Upper lobe of right lung (tissue), 1 donor: ENCODE measurements at places on chromosomes 3 and 15. TPM values are rescaled to one million over a fixed set of nuclear protein-coding genes. Genes with fewer than 3 reads are reported as not detected.

The ISG20 gene
- 34.9 TPM for total RNA-seq

The TGM4 gene
- not detected for total RNA-seq

The ALDH1A2 gene
- 27.3 TPM for total RNA-seq

DNA sequence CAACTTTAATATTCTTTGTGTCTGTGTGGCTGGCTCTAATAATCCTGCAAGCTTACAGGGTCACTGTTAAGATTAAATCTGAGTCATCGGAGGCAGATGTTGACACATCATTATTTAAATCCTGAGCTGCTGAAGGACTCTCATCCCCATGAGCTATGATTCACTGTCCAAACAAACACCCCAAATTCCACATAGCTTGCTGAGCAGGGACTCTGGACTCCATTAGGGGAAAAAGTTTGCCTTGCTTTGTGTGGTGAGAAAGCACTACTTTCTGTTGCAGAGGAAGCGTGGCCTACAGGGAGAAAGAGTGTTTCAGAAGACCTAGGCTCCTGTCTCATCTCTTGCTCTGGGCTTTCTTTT lies 213.7 kb downstream of the PDCD6IP start:
- H3K4me3 ChIP-seq, result no peak overlapping the region
- no peak for DNase-seq
- H3K36me3 ChIP-seq, result no peaks in the 10 kb centered on the region

The ERICH6 gene
- not detected for total RNA-seq

DNA sequence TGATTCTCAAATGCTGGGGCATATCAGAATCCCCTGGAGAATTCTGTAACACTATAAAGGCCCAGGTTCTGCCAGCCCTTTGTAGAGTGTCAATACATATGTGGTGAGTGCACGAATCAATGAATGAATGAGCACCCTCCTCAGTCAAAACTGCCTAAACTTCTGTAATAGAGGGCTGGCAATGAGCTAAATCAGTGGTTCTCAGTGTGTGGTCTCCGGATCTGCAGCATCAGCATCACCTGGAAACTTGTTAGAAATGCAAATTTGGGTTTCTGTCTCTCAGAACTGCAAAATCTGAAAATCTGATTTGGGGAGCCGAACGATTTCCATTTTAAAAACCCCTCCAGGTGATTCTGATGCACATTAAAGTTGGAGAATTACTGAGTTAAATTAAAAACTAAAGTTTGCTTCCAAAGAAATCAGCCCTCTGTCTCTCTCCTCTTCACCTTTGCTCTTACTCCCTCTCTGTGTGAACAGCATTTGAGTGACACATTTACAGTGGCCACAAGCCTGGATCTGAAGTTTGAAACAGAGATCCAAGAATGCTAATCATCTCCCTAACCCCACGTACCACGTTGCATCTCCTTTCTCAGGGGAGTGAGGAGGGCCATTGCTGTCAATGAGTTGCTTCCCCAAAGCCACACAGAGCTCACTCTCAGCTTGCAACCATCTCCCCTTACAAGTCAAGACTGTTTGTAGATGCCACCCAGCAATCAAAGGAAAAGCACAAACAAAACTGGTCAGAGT lies 109.5 kb downstream of the STAC start:
- peaks cover 5% of the 10 kb centered on the region for H3K4me1 ChIP-seq
- no peak overlapping the region for H3K27ac ChIP-seq
- no peaks in the 10 kb centered on the region for H3K27me3 ChIP-seq
- no peak overlapping the region for H3K4me3 ChIP-seq
- no peaks in the 10 kb centered on the region for H3K36me3 ChIP-seq
- DNase-seq, result no peak

The CELF6 gene
- total RNA-seq, result 5.4 TPM

GRCh38 chr15:31392761-31393401 lies 66.2 kb downstream of the KLF13 start:
- no peaks in the 10 kb centered on the region for H3K27me3 ChIP-seq
- peak overlapping the region; percentile 95 for H3K27ac ChIP-seq
- no peaks in the 10 kb centered on the region for H3K36me3 ChIP-seq
- peaks cover 17% of the 10 kb centered on the region for H3K4me1 ChIP-seq
- H3K4me3 ChIP-seq, result peak overlapping the region; percentile 82

The NDN gene
- total RNA-seq, result 30.7 TPM

DNA sequence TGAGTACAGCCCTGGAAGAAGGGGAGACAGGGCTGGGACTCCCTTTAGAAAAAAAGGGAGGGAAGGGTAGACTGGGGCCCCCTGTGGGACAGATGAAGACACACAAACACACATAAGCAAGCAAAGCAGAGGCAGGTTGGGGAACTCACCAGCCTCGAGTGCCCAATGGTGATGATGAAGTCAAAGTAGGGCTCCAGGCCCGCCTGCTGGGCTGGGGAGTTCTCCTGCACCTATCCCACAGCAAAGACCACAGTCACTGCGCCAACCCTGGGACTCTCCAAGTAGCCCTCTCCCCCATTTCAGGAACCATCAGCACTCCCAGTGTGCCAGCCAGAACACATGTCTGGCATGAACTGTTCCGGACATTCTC lies 4.1 kb downstream of the GORASP1 start:
- peaks cover 26% of the 10 kb centered on the region for H3K36me3 ChIP-seq
- peaks cover 23% of the 10 kb centered on the region for H3K4me1 ChIP-seq
- no peak for DNase-seq
- H3K27me3 ChIP-seq, result no peaks in the 10 kb centered on the region

The HEMK1 gene
- total RNA-seq, result 28.3 TPM

The CTXN2 gene
- total RNA-seq, result not detected

GRCh38 chr15:73319460-73320245 lies 49.1 kb downstream of the HCN4 start:
- DNase-seq, result no peak
- peaks cover 29% of the 10 kb centered on the region for H3K27me3 ChIP-seq
- H3K4me1 ChIP-seq, result no peaks in the 10 kb centered on the region
- no peak overlapping the region for H3K27ac ChIP-seq

- no peak overlapping the region for H3K27ac ChIP-seq
- no peaks in the 10 kb centered on the region for H3K27me3 ChIP-seq
- peaks cover 34% of the 10 kb centered on the region for H3K36me3 ChIP-seq
- DNase-seq, result no peak
- no peak overlapping the region for H3K4me3 ChIP-seq
Measured at GRCh38 chr3:122755491-122755890, 38.1 kb downstream of the HSPBAP1 start.

DNA sequence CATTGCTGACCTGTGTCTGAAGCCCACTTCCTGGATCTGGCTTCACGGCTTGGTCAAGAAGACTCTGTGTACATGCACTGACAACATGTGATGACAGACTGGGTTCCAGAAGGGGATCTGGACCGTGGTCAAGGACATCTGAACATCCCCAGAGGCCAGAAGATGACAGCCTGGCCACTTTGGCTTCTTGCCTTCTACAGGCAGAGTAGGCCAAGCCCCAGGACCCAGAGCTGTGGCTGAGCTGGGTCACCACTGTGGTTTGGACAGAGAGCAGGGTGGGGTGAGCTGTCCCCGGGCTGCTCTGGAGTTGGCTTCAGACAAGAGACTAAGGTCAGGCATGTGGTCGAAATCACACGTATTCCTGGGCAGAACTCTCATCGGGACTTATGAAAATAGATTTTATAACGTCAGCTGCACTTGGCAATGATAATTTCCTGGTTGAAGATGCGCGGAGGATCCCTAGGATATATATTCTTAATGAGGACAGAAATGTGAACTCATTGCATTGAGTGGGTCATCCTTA lies 114.1 kb upstream of the FRMD4B start:
- peak; percentile 72 for DNase-seq
- H3K4me1 ChIP-seq, result peaks cover 16% of the 10 kb centered on the region
- H3K27me3 ChIP-seq, result no peaks in the 10 kb centered on the region
- no peak overlapping the region for H3K4me3 ChIP-seq
- no peaks in the 10 kb centered on the region for H3K36me3 ChIP-seq
- H3K27ac ChIP-seq, result peak overlapping the region; percentile 71

GRCh38 chr3:173993299-173993698 lies 595.8 kb downstream of the NLGN1 start:
- no peaks in the 10 kb centered on the region for H3K36me3 ChIP-seq
- H3K4me1 ChIP-seq, result no peaks in the 10 kb centered on the region
- DNase-seq, result no peak
- H3K27me3 ChIP-seq, result no peaks in the 10 kb centered on the region
- no peak overlapping the region for H3K4me3 ChIP-seq
- H3K27ac ChIP-seq, result no peak overlapping the region

- no peaks in the 10 kb centered on the region for H3K27me3 ChIP-seq
- no peak overlapping the region for H3K27ac ChIP-seq
- H3K36me3 ChIP-seq, result no peaks in the 10 kb centered on the region
Measured at GRCh38 chr3:70308760-70309159, 3.7 kb downstream of the MDFIC2 start.

The SCAANT1 gene
- total RNA-seq, result not detected

- peak overlapping the region; percentile 38 for H3K4me3 ChIP-seq
- peak overlapping the region; percentile 70 for H3K27ac ChIP-seq
- no peaks in the 10 kb centered on the region for H3K36me3 ChIP-seq
- no peaks in the 10 kb centered on the region for H3K27me3 ChIP-seq
- no peak for DNase-seq
Measured at GRCh38 chr15:101188637-101189408, 63.0 kb downstream of the CHSY1 start.

DNA sequence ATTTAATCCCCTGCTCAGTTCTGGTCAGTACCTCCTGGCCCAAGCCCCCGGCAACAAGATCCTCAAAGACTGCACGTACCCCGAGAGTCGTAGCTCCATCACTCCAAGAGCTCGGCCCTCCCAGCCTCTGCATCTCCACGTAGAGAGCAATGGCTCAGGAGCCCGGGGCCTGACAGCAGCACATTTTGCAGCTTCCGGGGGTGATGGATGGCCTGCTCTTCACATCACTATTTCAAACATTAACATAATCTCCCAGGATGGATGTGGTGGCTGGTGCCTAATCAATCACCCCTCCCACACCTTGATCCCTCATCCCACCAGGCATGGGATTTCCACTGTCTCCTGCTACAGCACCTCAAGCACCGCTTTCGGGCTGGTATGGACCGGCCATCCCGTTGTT lies 28.1 kb downstream of the CACNA2D2 start:
- no peaks in the 10 kb centered on the region for H3K27me3 ChIP-seq
- no peak overlapping the region for H3K27ac ChIP-seq
- no peaks in the 10 kb centered on the region for H3K36me3 ChIP-seq
- H3K4me1 ChIP-seq, result no peaks in the 10 kb centered on the region
- H3K4me3 ChIP-seq, result no peak overlapping the region

- H3K27me3 ChIP-seq, result no peaks in the 10 kb centered on the region
- no peaks in the 10 kb centered on the region for H3K36me3 ChIP-seq
- no peaks in the 10 kb centered on the region for H3K4me1 ChIP-seq
- H3K4me3 ChIP-seq, result no peak overlapping the region
- DNase-seq, result no peak
Measured at GRCh38 chr3:150106740-150107428, 136.2 kb upstream of the PFN2 start.

DNA sequence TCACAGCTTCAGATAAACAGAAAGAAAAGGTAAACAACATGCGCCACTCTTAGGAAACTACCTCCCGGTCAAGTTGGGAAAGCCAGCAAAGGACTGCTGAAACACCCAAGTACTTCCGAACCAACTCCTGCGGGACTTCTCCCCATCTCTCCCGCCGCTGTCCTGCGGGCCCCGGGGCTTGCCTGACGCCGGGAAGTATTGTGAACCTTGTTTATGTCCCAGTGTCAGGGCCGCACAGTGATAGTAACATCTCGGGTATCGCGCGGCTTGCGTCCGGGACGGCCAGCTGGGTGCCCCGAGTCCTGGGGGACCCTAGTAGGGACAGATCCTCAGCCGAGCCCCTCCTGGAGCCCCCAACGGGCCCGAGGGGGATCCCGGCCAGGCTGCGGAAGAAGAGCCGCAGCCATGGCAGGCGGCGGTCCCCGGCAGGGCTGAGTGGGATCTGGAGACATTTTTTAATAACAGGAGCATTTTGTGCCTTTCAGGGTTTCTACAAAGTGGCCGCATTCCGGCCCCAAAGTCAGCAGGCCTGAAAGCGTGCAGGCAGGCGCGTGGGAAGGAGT lies 756 bp downstream of the CLPX start:
- peak overlapping the region; percentile 93 for H3K4me3 ChIP-seq
- peaks cover 14% of the 10 kb centered on the region for H3K36me3 ChIP-seq
- DNase-seq, result peak; percentile 81
- peak overlapping the region; percentile 91 for H3K27ac ChIP-seq
- peaks cover 21% of the 10 kb centered on the region for H3K4me1 ChIP-seq

DNA sequence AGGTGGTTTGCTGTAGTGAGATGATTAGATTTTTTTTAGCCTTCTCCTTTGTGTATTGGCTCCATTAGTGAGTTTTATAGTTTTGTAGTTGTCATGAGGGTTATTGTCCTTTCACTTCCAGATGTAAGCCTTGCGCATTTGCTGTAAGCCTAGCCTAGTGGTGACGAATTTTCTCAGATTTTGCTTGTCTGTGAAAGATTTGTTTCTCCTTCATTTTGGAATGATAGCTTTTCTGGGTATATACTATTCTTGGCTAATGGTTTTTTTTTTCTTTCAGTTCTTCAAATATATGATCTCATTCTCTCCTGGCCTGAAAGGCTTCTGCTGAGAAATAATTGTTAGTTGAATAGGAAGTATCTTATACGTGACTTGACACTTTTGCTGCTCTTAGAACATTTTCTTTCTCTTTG lies 166.5 kb upstream of the THRB start:
- no peak for DNase-seq
- no peak overlapping the region for H3K27ac ChIP-seq
- H3K27me3 ChIP-seq, result no peaks in the 10 kb centered on the region
- H3K4me3 ChIP-seq, result no peak overlapping the region

The DPPA2 gene
- not detected for total RNA-seq

The ARPC4 gene
- 148 TPM for total RNA-seq

The GOLGA6D gene
- total RNA-seq, result not detected

The TRIM71 gene
- 2.2 TPM for total RNA-seq

DNA sequence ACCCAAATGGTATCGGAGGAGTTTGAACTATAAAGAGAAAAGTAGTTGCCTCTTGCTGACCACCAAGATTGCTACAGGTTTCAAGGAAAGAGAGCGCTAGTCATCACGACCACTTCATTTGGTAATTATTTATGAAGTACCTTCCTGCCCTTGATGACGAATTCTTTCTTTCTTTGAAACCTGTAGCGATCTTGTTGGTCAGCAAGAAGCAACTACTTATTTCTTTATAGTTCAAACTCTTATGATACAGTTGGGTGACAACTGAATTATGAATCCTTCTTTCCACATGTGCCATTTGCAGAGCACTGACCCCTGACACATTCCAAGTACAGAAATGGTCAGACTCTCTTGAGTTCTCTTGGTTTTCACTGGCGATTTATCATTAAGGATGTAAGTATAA lies 46.8 kb downstream of the THRB start:
- no peaks in the 10 kb centered on the region for H3K4me1 ChIP-seq
- H3K27ac ChIP-seq, result no peak overlapping the region
- no peaks in the 10 kb centered on the region for H3K36me3 ChIP-seq
- no peak overlapping the region for H3K4me3 ChIP-seq
- no peak for DNase-seq
- H3K27me3 ChIP-seq, result no peaks in the 10 kb centered on the region

The FSTL1 gene
- 221 TPM for total RNA-seq

DNA sequence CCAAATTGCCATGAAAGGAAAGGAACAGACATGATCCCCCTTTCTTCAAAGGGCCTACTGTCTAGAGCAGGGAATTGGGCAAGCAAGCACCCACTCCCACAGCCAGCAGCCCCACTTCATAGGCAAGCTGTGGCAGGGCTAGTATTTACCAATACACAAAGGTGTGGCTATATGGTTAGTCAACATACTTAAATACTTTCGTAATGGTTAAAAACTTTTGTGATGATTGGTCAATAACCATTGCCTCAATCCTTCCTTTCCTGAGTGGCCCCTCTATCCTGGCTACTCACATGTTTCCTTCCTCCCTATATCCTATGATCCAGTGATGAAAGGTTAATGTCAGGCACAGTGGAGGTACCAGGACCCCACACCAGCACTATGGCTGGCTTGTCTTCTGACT lies 30.1 kb upstream of the ARL8B start:
- H3K27me3 ChIP-seq, result no peaks in the 10 kb centered on the region
- no peak for DNase-seq
- no peaks in the 10 kb centered on the region for H3K4me1 ChIP-seq
- H3K4me3 ChIP-seq, result no peak overlapping the region
- no peaks in the 10 kb centered on the region for H3K36me3 ChIP-seq

The TRPM1 gene
- not detected for total RNA-seq
